Lung (tissue), 17 donors: ENCODE measurements at places on chromosomes 7 and 10. TPM values are rescaled to one million over a fixed set of nuclear protein-coding genes. Genes with fewer than 3 reads are reported as not detected.
A peak's percentile ranks its signal among the peaks of the same experiment; 100 is the strongest.

Gene WNT8B
- total RNA-seq, result 0.15 TPM

Gene FAM25A
- total RNA-seq, result not detected

Gene GRM3
- not detected for total RNA-seq

Gene ZPBP
- 0.25 TPM for total RNA-seq

- no peaks in the 10 kb centered on the region for H3K36me3 ChIP-seq
- H3K4me1 ChIP-seq, result no peaks in the 10 kb centered on the region
- DNase-seq, result no peak
- peaks cover 13% of the 10 kb centered on the region for H3K27me3 ChIP-seq
- H3K4me3 ChIP-seq, result no peak overlapping the region
Observed at GRCh38 chr7:21077602-21078001, 290.9 kb upstream of the SP8 start.

DNA sequence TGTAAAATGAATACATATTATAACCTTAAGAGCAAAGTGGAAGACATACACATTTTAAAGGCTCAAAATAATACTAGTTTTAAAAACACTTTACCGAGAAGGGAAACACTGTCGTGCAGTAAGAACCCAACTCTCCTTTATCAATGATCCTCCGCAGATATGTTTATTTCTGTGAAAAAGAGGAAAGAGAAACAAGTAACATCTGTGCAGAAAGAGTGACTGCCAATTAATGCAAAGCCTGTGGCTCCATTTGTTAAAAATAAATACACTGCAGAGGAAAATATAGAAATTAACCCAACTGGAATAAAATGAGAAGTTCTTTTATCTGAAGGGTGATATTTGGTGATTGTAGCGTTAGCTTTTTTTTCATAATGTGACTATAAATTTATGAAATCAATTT lies 62.7 kb downstream of the HGF start:
- no peak overlapping the region for H3K4me3 ChIP-seq
- no peak for DNase-seq
- H3K36me3 ChIP-seq, result no peaks in the 10 kb centered on the region
- H3K27ac ChIP-seq, result no peak overlapping the region

DNA sequence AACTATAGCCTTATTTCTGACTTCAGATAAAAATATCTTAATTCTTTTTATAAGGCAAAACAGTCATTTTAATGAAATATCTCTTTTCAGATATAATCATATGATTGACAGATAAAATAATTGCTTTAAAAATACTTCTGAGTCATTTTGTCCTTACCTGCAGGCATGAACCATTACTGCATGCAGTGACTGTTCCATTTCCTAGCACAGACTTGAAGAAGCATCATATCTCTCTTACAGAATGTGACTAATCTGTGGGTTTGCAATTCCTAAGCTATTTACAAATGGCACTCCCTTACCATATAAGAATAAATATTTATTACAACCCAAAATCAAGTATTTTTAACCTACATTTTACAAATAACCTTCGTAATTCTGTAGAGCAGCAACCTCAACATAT lies 120.7 kb downstream of the SRPK2 start:
- no peaks in the 10 kb centered on the region for H3K27me3 ChIP-seq

GRCh38 chr10:69045441-69046300 lies 42.2 kb upstream of the SRGN start:
- H3K27me3 ChIP-seq, result no peaks in the 10 kb centered on the region
- no peaks in the 10 kb centered on the region for H3K36me3 ChIP-seq
- no peaks in the 10 kb centered on the region for H3K4me1 ChIP-seq
- H3K27ac ChIP-seq, result peak overlapping the region; percentile 87

GRCh38 chr10:99329554-99330346 lies 594 bp downstream of the CNNM1 start:
- no peaks in the 10 kb centered on the region for H3K36me3 ChIP-seq
- H3K27ac ChIP-seq, result no peak overlapping the region
- H3K4me1 ChIP-seq, result peaks cover 5% of the 10 kb centered on the region

- H3K4me3 ChIP-seq, result no peak overlapping the region
- no peak for DNase-seq
- no peaks in the 10 kb centered on the region for H3K4me1 ChIP-seq
- no peaks in the 10 kb centered on the region for H3K36me3 ChIP-seq
Observed at GRCh38 chr10:118116715-118117449, 70.1 kb upstream of the RAB11FIP2 start.

GRCh38 chr7:69963393-69963792 lies 365.1 kb downstream of the AUTS2 start:
- peaks cover 45% of the 10 kb centered on the region for H3K4me1 ChIP-seq
- no peaks in the 10 kb centered on the region for H3K36me3 ChIP-seq
- H3K27me3 ChIP-seq, result no peaks in the 10 kb centered on the region
- no peak overlapping the region for H3K27ac ChIP-seq
- no peak overlapping the region for H3K4me3 ChIP-seq

GRCh38 chr10:104441329-104442000 lies 87.8 kb downstream of the CFAP58 start:
- H3K27me3 ChIP-seq, result no peaks in the 10 kb centered on the region
- no peaks in the 10 kb centered on the region for H3K4me1 ChIP-seq
- H3K36me3 ChIP-seq, result no peaks in the 10 kb centered on the region
- no peak overlapping the region for H3K4me3 ChIP-seq
- peak; percentile 76 for DNase-seq
